ENCODE measurements at places on chromosomes 16 and 17.
A peak's percentile ranks its signal among the peaks of the same experiment; 100 is the strongest.

GRCh38 chr16:77385481-77385880 lies 49.4 kb downstream of the ADAMTS18 start:
- no peak for DNase-seq

- peak; percentile 49 for DNase-seq
These were observed 418.0 kb upstream of the PSMD7 start for GRCh38 chr16:73878611-73879010.

DNA sequence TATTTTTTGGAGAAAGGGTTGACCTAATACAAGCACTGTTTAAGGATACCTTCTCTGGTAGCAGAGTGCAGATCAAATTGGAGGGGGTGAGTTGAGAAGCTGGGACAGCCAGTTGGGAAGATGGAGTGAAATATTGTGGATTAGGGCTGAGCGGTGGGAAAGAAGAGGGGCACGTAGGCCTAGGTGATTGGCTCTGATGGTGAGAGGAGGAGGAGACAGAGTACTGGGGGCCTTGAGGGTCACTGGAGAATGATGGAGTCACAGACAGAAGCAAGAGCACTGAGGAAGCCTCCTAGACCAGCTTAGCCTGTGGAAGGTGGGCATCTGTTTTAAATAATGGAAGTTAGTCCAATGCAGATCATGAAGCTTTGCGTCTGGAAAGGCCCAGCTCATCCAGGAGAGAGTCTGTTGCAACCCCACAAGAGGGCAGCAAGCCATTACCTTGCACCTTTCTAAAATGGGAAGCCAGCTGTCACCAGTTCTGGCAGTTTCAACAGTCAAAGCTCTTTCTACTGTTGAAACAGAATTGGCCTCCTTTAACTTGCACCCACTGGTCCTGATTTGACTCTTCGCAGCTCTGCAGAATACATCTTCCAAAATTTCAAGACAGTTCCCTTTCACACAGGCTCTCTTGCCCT lies 11.8 kb downstream of the SLC9A5 start:
- DNase-seq: peak; percentile 52

- DNase-seq: no peak
These were observed 87.0 kb downstream of the IRX3 start for GRCh38 chr16:54199487-54200160.

DNA sequence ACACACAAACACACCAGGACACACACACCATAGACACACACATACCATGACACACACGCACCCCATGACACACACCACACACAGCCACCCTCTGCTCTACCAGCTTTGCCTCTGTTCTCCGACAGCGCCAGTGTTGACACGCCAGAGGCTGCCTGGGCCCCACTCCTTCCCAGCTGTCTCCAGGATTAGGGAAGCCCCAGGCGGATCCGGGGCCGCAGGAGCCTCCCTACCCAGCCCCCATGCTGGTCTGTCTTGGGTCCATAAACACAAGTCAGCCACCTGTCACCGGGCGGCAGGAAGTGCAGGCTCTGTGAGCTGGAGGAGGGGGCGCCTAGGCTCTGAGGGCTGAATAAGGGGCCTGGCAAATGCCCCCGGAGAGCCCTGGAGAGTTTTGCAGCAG lies 10.5 kb downstream of the TBC1D16 start:
- DNase-seq: no peak

GRCh38 chr16:11224096-11224893 lies 31.7 kb downstream of the SOCS1 start:
- DNase-seq: no peak

- DNase-seq: no peak
These were observed 128.8 kb downstream of the CYB561 start for GRCh38 chr17:63317166-63317840.

DNA sequence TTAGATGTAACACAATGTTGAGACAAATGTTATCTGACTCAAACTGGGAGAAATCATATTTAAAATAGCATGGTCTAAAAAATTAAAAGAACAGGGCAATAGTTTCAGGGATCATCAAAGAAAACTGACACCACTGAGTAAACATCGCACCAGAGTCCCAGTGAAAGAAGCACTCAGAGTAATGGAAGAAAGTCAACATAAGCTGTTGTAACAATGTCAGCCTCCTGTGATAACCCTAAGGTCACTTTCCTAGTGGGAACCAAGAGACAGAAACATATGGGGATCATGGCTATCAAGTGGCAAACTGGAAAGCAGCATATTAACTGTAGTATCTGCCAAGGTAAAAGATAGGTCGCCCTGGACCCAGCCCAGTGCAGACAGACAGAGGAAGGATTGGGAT lies 160.8 kb downstream of the CA10 start:
- no peak for DNase-seq

GRCh38 chr16:79177018-79177417 lies 423.5 kb downstream of the MAF start:
- DNase-seq: no peak

Data from AG09319 (cell line).